Daoy (cell line): ENCODE measurements at places on chromosomes 2 and 18.

- peak; percentile 55 for DNase-seq
These were observed 379.7 kb downstream of the PTPRM start for GRCh38 chr18:7946734-7947377.

DNA sequence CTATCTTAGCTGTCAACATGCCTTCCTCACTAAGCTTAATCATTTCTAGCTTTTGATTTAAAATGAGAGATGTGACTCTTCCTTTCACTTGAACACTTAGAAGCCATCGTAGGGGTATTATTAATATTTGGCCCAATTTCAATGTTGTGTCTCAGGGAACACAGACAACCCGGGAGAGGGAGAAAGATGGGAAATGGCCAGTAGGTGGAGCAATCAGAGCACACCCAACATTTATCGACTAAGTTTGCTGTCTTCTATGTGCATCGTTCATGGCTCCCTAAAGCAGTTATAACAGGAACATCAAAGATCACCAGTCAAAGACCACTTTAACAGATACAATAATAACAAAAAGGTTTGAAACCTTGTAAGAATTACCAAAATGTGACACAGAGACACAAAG, 110.2 kb downstream of the OLA1 start:
- no peak for DNase-seq

DNA sequence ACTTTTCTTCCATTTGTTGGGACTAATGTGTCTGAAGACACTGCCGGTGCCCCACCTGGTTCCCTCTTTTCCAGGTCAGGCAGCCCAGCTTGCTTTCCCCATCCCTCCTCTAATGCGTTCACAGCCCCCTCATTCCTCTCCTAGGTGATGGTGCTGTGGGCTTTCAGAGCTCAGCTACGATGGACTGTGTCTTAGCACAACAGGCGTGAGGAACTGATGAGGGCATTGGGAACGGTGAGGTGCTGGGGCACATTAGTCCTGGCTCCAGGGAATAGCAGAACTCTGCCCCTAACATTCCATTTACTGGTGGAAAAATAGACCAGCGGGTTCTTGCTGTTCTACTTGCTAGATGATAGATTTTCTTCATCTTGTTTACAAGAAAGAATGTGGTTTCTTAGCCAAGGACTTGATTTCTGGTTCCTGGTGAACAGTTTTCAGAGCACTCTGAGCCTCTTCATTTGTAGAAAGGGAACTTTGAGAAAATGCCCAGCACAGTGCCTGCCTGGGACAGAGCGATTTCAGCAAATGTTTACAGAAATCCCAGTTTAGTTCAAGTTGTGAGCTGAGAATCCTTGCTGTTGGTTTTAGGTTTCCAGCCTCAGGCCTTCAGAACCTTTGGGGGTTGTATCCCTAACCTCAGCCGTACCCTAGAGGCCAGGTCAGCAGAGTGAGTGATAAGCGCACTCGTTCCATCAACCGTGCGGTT, 42.5 kb downstream of the LDLRAD4 start:
- no peak for DNase-seq

DNA sequence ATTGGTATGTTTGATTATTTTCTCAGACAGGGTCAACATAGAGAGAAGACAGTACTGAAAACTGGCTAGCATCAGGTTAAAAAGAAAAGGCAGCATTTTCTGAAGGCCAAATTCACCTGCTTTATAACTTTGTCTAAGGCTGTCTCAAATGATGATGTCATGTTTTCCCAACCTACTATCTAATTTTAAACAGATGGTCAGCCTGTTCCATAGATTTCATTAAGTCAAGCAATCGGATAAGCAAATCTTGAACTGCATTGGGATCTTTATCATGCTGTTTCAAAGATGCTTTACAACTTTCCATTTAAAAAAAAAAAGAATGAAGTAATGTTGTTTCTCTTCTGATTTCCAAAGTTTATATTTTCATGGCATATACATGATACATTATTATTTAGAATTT, 56.3 kb upstream of the SPOPL start:
- no peak for DNase-seq

- peak; percentile 79 for DNase-seq
These were observed 361.8 kb downstream of the RND3 start for GRCh38 chr2:150125708-150126107.

GRCh38 chr2:101806701-101807100, 109.2 kb downstream of the MAP4K4 start:
- DNase-seq, result no peak

DNA sequence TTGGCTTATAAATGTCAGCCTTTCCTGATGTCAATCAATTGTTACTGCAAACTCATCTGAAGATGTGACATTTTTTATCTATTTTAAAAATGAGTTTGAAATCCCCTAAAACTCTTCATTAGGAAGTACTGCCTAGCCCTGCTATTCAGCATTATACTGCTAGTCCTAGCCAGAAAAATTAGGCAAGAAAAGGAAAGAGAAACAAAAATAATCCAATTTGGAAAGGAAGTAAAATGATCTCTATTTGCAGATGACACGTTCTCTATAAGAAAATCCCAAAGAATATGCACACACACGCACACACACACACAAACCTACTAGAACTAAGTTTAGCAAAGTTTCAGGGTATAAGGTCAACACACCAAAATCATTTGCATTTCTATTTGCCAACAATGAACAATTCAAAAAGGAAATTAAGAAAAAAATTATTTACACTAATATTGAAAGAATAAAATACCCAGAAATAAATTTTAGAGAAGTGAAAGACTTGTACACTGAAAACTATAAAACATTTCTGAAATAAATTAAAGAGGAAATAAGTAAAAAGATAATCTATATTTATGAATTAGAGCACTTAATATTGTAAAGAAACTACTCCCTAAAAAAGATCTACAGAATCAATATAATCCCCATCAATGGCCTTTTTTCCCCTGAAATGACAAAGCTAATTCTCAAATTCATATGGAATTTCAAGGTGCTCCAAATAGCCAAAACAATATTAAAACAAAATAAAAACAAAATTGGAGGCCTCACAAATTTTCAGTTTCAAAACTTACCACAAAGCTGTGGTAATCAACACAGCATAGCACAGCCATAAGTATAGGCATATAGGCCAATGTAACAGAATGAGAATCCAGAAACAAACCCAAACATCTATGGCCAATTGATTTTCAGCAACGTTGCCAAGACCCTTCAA, 433.7 kb upstream of the TRIB2 start:
- DNase-seq, result no peak

DNA sequence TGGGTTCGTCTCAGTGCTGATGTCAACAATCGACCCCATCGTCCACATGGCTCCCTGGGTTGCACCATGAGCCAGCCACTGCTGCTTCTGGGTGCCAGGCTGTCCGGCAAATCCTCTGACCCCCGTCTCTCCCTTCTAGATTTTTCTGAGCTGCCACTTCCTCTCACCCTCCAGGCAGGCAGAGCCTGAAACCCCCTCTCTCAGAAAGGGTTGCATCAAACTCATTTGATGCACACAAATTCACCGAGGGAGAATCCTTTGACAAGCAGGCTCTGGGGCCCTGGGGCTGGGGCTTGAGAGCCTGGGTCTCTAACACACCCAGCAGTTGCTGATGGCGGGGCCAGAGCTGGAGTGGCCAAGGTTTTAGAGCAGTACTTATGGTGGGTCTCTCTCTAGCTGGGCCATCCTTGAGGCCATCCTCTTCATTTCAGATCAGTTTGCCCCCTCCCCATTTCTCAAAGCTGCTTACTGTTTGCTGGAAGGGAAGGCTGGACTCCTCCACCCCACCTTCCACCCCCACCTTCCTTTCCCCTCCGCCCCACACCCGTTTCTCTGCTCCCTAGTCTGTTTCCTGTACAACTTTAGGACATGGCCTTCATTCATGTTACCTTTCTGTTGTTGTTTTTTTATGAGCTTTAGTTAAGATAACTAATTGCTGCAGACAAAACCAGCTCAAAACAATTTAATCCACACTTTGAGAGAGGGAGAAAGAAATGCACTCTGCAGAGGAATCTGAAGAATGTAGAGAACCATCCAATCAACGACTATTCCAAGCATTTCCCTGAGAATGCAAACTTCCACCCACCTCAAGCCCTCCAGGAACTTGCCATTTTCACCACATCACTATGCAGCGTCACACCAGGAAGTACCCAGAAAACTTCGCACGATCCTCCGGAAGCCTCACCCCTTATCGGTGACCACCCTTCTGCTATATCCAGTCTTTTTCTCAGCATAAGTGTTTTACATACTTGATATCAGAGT, 69.5 kb downstream of the ARL4C start:
- peak; percentile 36 for DNase-seq

DNA sequence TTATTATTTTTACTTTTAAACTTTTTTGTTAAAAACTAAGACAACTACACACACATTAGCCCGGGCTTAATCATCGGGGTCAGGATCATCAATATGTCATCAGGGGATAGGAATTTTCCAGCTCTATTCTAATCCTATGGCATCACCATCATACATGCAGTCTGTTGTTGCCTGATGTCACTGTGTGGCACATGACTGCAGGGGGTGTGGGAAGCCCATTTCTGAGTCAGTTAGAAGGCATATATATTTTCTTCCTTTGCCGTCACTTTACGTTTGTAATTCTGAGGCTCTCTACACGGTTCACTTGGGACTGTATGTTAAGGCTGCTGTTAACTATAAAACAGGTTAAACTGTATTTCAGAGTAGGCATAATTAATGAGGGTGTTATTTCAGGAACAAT, 144.4 kb upstream of the ITGA6 start:
- DNase-seq, result peak; percentile 83

DNA sequence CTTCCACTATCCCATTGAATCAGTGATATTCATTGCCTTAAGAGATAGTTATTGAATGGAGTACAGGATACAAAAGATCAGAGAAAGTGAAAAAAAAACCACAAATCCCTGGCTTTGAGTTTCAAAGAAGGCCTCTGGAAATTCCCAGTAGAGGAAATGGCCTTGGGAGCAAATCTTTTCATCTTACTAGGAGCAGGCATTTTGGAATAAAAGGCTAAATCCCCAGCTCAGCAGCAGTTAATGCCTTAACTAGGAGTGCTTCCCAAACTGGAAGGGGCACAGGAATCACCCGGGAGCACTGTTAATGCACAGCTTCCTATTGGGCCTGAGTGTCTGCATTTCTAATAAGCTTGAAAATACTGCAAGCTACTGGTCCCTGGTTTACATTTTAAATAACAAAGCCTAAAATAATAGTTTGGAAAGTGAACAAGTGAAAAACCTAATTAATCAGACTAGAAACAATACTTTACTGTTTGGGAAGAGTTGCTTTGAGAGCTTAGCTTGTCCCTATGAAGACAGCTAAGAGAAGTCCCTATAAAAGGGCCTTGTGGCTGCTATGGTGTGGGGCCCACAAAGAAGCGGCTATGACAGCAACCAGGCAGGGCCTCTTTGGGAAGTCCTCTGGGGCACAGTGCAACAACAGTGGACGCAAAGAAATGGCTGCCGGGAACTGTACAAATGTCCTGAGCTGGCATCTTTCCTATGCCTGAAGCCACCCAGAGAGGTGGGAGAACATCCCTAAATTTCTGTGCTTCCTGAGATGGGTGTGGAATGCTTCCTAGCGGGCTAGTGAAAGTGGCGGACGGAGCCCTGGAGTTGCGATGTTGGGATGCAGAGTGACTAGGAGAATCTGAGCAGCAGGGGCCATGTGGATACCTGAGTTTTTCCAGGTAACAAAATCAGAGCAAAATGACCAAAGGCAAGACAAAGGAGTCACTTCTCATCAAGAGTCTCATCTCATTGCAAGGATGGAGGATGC, 117.1 kb upstream of the KLHL14 start:
- no peak for DNase-seq

DNA sequence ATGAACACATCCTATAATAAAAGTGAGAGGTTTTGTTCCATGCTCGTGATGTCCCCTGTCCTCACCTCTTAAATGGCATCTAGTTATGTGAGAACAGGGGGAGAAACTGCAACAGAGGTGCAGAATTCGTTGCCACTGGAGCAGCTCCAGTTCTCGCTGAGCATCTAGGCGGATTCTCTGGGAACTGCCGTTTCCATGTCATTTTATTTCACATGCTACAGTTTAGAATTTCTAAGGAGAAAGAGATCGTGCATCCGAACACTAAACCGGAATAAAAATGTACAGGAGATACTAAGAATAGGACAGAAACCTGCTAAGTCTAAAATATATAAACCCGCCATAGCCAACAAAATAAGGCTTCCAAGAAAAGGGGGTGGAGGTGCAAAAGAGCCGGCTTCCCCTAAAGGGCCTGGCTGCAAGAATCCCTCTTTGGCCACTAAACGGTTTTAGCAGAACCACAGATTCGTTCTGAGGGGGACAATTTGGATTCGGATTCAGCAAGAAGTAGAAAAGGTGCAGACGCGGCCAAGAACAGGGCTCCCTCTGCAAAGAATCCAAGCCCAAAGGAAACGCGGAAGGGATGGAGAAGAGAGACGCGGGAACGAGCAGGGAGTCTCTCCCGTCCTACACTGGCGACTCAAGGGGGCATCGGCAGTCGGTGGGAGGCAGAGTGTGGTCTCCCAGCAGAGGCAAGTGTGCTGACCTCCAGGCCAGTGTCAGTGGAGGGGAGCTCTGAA, 1.3 kb downstream of the TMEM163 start:
- no peak for DNase-seq

- DNase-seq, result no peak
These were observed 89.6 kb downstream of the SH3BP4 start for GRCh38 chr2:235041221-235041917.

- no peak for DNase-seq
These were observed 20.6 kb upstream of the TMEFF2 start for GRCh38 chr2:192215096-192215877.

DNA sequence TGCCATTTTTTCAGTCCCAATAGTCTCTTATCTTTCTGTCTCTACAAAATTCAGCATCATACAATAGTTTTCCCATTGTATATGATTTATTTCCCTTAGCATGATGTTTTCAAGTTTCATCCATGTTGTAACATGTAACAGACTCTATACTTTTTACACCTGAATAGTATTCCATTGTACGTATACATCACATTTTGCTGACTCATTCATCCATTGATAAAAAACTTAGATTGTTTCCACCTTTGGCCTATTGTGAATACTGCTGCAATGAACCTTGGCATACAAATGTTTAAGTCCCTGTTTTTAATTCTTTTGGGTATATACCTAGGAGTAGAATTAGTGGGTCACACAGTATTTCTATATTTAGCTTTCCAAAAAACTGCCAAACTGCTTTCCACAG, 349.3 kb upstream of the CDH2 start:
- no peak for DNase-seq

DNA sequence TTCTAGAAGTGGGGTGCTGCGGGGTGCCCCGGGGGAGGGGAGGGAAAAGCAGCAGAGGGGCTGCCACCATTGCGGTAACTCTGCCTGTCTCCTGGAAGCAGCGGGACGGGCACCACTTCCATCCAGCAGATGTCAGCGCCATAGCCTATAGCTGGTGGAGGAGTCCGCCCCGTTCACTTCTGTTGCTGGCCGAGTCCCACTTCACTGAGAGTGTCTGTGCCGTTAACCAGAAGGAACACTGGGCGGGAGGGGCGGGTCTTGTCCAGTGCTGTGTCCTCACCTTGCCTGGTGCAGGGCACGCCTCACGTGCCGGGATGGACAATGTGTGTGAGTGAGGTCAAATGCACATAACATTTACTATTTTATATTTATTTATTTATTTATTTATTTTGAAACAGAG, 19.3 kb upstream of the ODC1 start:
- no peak for DNase-seq

- DNase-seq, result no peak
These were observed 83.8 kb downstream of the EDAR start for GRCh38 chr2:108905176-108905575.
